Transverse colon (tissue), 4 donors: ENCODE measurements at places on chromosomes 16 and 17. TPM values are rescaled to one million over a fixed set of nuclear protein-coding genes. Genes with fewer than 3 reads are reported as not detected.

The STH gene
- total RNA-seq = not detected

The PRSS53 gene
- 1.1 TPM for total RNA-seq

The ZMYND15 gene
- total RNA-seq = not detected

The ZNF785 gene
- 17.2 TPM for total RNA-seq

The HIGD1B gene
- not detected for total RNA-seq

The TBC1D3G gene
- total RNA-seq = not detected
